Activated CD4-positive, alpha-beta T cell treated with anti-CD3 and anti-CD28 coated beads, Interleukin-2, amount 10 ng/mL, durations not matched to agents 7 days and 5 days (primary cell): ENCODE measurements at places on chromosomes 4 and X.

DNA sequence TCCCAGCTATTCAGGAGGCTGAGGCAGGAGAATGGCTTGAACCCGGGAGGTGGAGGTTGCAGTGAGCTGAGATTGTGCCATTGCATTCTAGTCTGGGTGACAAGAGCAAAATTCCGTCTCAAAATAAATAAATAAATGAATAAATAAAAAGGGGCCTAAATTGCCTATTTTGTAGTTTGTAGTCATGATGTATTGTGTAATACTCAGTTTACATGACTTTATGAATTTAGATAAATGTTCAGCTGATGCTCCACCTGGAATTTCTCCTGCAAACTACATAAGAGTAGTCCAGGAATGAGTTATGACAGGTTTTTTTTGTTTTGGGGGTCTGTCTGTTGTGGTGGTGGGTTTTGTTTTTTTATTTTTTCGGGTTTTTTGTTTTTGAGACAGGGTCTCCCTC is 31.1 kb downstream of the RBMX start:
- DNase-seq, result no peak

DNA sequence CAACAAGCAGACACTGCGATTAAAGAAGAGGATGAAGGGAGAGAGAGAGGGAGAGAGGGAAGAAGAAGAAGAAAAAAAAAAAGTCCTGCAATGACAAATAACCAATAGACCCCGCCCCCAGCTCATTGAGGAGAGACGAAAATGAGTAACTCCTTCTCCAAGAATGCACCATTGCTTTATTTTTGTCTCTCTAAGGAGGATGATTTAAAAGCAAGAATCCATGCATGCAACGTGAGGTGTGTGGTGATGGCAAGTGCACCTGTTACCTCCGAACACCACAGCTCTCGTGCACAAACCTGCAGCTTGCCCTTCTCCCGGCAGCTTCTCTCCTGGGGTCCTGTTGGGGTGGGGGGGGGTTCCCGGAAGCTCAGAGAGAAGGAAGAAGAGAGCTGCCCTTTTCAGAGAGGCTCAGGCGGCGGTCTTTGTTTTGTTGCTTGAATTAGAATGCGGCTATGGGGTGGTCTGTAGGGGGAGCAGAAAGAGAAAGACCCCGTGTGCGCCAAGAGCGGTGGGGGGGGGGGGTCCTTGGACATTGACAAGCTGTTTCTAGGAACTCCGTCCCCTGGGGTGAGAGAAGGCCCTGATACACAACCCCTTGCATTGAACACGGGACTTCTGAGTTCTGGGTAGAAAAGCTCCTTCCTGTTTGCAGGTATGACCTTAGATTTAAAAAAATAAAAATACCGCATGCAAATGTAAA is 100.7 kb downstream of the CRLF2 start:
- no peak for DNase-seq

- peak; percentile 70 for DNase-seq
Observed at GRCh38 chrX:100685284-100685996, 41.4 kb downstream of the SRPX2 start.

DNA sequence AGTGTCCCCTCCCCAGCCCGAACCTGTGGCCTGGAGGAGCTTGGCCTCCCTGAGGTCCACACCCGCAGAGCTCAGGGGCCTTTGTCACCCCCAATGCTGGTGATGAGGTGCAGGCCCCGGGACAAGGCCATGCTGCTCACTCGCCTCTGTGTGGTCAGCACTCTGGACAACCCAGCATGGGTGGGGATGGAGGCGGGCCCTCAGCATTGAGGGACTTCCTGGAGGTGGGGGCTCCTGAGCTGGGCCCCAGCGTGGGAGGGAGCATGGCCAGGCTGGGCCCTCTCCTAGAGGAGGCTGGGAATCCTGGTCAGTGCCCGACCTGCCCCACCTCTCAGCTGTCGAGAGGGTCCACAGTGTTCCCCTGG is 30.6 kb downstream of the TACC3 start:
- no peak for DNase-seq

GRCh38 chrX:69309074-69309792 is 144.0 kb upstream of the PJA1 start:
- DNase-seq, result no peak

DNA sequence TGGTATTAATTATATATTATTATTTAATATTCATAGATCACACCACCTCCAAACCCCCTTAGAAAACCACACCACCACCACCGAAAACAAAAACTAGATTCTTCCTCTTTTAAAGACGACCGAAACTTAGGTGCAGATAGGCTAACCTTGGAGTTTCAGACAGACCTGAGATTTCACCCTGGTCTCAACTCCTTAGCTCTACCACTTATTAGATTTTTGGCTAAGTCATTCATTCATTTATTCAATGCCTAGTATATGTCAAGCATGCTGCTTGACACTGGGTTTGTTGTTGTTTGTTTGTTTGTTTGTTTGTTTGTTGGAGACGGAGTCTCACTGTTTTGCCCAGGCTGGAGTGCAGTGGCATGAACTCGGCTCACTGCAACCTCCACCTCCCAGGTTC is 9.5 kb upstream of the BMP2K start:
- DNase-seq, result no peak

- no peak for DNase-seq
Observed at GRCh38 chr4:2434420-2434819, 15.7 kb downstream of the CFAP99 start.

GRCh38 chr4:23728393-23728792 is 161.5 kb downstream of the PPARGC1A start:
- no peak for DNase-seq

- DNase-seq, result no peak
Observed at GRCh38 chr4:95084584-95084983, 326.8 kb downstream of the BMPR1B start.

- DNase-seq, result no peak
Observed at GRCh38 chrX:139720136-139720535, 12.2 kb upstream of the MCF2 start.

GRCh38 chrX:48676893-48677270 is 6.7 kb upstream of the WAS start:
- peak; percentile 31 for DNase-seq

GRCh38 chr4:102437111-102437510 is 64.0 kb upstream of the NFKB1 start:
- DNase-seq, result no peak

DNA sequence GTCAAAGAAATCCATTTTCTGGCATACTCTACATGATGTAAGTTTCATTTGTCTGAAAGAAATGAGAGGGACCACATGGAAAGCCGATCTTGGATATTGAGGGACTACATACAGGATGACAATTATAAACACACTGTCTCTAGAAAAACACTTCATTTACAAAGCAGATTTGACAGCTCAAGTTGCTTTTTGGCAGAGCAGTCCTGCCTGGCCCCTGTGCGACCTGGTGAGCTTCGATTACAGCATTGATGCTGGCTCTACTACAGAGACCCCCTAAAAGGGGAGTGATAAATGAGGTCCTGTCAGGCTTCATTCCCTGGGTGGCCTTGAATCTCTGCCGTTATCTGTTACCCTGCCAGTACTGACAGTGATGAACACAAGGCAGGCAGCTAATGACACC is 215.2 kb upstream of the NOCT start:
- DNase-seq, result no peak

GRCh38 chr4:183550345-183551093 is 45.7 kb downstream of the ING2 start:
- no peak for DNase-seq

DNA sequence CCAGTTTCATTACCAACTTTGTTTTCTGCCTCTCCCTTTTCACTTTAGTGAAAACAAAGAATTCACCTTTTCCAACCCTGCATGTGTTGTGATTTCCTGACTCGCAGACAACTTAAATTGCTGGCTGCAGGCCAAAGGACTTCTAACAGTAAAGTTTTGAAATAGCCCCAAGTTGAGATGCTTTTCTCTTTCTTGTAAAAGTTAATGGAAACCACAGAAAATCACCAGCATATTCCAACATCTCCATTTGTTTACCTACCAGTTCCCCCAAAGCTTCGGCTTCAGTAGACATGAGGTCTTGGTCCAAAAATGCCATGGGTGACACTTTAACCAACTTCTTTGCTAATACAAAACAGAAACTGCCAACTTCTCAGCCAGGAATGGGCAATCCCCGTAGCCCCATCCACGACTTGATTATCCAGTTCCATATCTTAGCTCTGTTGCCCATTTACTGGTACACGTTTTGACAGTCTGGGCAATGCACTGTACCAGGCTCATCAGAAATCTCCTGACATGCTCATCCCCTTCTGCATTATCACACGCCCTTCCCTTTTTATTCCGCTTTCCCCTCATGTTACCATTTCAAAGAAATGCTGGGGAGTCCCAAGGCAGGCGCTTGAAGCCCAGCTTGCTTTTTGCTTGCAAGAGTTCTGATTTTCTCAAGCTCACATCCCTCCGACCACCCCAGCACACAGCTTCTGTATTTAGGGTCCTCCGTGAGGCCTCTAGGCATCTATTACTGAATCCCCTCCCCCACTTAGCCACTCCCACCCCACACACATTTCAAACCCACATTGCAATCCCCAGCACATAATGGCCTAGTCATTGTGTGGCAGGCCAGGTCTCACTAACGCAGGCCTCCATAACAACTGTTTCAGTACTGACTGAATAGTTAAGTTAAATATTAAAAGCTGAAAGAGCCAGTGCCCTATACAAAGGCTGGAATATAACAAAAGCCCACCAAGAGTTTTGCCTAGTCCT is 137.9 kb upstream of the S100G start:
- DNase-seq, result no peak

DNA sequence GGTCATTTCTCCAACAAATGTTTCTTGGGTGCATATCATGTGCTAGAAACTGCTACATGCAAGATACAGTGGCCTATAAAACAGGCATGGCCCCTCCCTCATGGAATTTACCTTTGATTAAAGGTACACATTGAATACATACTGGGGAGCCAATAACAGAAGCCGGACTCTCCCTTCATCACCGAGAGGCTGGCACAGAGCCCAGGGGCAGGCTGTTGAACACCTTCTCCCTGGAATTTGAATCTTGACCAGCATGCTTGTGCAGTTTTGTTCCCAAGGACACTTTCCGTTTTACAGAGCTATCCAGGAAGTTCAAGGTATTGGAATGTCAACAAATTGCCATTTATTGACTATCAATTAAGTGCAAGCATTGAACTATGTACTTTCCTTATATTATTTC is 33.2 kb downstream of the PPARGC1A start:
- DNase-seq, result no peak

DNA sequence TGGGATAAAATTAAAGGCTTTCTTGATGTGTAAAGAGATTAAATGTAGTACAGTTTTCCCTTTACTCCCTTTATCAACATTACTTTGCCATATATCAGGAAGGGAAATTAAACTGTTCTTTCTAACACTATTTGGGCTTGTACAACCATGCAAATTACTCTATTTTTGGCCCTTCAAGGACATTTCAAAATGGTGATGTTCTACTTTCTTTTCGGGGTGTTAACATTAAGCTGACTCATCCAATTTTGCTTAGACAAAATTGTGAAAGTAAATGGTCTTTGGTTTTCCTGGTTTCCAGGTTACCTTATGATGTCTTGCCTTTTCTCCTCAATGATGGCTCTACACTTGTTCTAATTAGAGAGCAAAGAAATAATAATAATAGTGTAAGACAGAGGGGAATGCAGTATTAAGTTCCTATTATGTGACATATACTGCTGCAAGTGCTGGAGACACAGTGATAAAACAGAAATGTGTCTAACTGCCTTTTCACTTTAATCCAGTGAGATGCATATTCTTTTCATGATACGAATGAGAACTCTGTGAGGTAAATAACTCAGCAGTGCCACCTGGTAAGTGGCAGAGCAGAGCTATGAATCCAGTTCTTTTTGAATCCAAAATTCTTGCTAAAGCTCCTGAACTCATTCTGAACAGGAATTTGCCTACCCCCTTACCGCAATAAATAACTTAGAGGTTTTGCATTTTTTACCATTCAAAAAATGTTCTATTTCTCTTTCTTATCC is 35.7 kb upstream of the PDE5A start:
- DNase-seq, result no peak

DNA sequence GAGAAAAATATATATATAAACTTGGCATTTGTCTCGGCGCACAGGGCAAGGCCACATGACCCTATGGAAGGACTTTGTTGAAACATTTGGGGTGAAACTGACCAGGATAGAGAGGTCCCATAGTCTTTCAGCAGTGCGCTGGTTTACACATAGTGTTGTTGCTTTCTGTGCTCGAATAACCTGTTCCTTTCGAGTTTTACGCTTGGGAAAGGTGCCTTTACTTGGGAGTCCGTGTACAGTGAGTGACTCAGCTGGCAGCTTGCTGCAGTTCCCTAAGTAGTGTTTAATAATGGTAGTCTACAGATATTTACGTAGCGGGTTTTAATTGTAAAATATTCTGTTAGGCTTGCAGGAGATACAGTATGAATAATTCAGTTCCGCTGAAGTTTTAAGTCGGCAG is 578 bp downstream of the APOOL start:
- no peak for DNase-seq

- no peak for DNase-seq
Observed at GRCh38 chrX:47743504-47743903, 84.5 kb upstream of the UXT start.

DNA sequence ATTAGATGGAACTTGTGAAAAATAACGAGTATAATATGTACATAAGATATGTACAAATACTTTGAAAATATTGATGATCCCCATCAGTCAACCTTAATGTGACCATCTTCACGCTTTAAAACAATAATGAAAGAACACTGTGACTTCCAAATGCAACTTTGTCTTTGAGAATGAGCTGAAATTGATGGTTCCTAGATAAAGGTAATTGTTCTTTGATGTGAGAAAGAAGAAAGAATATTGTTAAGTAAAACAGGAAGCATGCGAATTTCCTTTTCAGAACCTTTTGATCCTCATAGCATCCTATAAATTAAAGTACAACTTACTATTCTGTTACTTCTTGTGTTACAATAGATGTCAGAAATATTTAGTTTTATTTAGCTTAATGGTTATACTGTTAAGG is 22.2 kb downstream of the IL2 start:
- no peak for DNase-seq

DNA sequence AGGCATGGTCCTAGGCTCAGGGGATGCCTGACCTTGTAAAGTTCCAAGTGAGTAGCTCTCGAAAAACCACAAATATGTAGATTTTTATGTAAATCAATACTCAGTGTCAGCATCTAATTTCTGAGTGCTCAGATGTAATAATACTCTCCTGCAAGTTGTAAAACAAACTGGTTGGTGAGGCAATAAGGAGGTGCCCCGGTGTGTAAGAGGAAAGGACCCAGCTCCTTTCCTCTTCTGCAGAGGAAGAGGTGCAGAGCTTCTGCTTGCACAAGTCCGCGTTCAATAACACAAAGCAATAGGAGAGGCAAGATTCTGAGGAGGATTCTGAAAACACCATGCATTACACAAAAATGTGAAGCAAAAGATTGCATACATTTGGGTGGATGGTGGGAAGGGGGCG is 43.6 kb upstream of the ENPP6 start:
- no peak for DNase-seq

DNA sequence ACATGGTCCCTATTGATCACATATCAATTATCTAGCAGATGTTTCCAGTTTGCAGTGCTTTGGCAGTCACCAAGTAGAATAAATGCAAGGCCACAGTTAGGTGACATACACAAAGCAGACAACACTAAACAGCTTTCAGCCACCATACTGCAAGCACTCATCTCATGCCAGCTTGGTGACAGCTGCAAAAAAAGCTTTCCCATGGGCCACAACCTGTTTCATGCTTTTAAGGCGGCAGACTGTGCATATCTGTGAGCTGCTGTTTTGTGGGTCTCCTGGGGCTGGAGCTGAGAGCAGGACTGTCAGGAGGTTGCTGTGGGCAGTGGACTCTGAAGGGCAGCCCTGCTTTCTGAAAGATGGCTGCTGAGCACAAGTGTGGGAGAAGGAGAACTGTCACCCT is 82.6 kb downstream of the FHDC1 start:
- no peak for DNase-seq
